Kidney epithelial cell (primary cell): ENCODE measurements at places on chromosomes 7 and 10. TPM values are rescaled to one million over a fixed set of nuclear protein-coding genes. Genes with fewer than 3 reads are reported as not detected.
A peak's percentile ranks its signal among the peaks of the same experiment; 100 is the strongest.

Gene ATOH7
- not detected in 2 replicates for total RNA-seq

Gene C7orf57
- 0.34 TPM in 1 of 2 replicates, not detected in the other for total RNA-seq

Gene STEAP4
- total RNA-seq: 1.7 and 2.3 TPM in 2 replicates

Gene HHEX
- 1.6 and 1.8 TPM in 2 replicates for total RNA-seq

Gene TRIM56
- 15.8 and 16.7 TPM in 2 replicates for total RNA-seq

Gene STEAP1
- total RNA-seq: 5.7 and 6.9 TPM in 2 replicates

Gene SEC24C
- 61.0 and 70.9 TPM in 2 replicates for total RNA-seq

DNA sequence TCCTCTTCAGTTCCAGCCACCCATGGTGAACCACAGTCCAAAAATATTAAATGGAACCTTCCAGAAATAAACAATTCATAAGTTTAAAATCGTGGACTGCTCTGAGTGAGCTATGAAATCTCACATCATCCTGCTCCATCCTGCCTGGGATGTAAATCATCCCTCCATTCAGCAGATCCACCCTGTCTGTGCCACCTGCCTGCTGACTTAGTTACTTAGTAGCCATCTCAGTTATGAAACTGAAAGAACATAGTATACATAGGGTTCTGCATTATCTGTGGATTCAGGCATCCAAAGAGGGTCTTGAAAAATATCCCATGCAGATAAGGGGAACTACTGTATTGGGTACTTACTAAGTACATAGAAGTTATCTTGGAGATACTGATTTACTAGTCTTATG lies 89.0 kb downstream of the ST8SIA6 start:
- DNase-seq: no peak

- no peak for DNase-seq
Observed at GRCh38 chr10:126233182-126234148, 154.8 kb downstream of the ADAM12 start.

GRCh38 chr7:90455163-90456030 lies 14.0 kb upstream of the PTTG1IP2 start:
- peak; percentile 9 for DNase-seq

DNA sequence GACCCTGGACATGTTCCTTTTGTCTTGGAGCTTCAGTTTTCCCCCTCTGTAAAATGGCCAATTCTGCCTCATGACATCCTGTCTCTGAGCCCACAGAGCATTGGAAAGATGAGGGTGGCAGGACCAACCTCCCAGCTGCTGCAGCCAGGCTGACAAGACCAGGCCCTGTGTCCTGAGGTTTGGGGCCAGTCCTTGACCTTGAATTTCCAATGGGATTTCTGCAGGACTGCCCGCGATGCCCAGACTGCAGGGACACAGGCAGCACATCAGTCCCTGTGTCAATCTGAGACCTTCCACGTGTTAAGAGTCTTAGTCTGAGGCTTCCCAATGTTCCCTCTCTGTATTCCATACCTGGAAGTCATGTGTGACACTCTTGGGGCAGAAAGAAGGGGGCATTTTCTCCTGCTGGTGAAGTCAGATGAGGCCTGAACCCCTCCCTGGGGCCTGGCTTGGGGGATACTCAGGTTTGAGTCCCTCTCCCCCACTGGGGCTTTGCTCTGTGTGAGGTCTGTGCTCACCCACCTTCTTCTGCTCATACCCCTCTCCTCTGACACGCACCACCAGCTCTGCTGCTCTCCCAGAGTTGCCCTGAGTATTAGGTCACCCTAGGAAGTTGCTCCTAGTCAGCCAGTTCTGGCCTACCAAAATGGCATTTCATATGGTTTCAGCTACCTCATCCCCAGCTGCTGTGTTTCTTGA lies 79.2 kb downstream of the ADCY1 start:
- no peak for DNase-seq

- no peak for DNase-seq
Observed at GRCh38 chr10:79097021-79097872, 28.5 kb downstream of the ZMIZ1 start.

DNA sequence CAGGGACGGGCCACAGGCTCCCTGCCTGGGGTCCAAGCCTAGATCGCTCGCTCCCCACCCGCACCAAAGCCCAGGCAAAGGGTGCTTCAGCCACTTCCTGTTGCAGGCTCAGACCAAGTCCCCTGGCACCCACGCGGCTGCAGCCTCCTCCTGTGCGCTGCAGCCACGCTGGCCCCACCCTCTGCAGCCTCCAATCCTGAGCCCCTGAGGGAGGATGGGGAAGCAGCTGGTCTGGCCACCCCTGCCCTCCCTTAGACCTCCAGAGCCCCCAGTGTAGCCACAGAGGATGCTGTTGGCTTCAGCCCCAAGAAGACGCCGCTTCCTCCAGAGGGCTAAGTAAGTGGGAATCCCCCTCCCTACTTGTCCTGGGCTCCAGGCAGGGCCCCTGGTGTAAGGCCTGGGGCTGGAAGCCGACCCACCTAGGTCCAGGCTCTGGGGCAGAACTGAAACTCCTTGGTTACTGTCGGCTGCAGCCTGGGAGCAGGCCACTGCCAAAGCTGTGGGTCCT lies 9.4 kb downstream of the LIMK1 start:
- no peak for DNase-seq

GRCh38 chr10:1360558-1361164 lies 304.5 kb downstream of the WDR37 start:
- no peak for DNase-seq

- DNase-seq: no peak
Observed at GRCh38 chr10:17009212-17009700, 120.4 kb downstream of the CUBN start.

- no peak for DNase-seq
Observed at GRCh38 chr10:32906595-32906994, 51.4 kb downstream of the ITGB1 start.

DNA sequence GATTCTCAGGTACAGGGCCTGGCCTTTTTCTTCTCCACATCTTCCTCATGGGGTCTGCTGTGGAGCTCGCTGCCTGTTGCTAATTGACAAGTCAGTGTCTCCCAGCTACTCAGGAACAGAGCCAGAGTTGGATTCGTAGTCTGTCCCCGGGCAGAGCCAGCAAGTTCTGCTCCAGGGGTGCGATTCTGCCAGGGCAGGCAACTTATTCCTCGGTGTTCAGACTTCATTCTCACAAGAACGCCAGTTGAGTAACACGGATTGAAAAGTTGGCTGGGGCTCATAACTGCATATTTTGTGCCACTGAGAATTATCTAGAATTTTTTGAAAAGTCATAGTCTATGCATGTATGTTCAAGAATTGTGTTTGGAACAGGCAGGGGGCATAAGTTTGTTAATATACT lies 336.7 kb upstream of the NPVF start:
- DNase-seq: no peak

DNA sequence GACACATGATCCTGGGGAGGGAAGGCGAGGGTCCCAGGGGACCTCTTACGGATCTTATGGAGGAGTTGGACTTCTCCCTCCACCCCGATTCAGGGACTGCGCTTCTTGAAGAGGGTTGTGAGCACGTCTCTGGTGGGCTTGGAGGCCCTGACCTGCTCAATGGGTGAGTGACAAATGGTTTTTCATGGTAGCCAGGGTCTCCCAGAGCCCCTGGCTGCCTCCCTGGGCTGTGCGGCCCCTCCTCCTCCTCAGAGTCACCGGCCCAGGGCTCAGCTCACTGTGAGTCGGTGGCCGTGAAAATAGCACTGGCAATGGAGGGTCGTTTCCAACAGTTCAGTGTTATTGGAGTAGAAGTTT lies 26.6 kb downstream of the INPP5A start:
- no peak for DNase-seq

- no peak for DNase-seq
Observed at GRCh38 chr7:7178081-7178480, 4.3 kb upstream of the C1GALT1 start.

- no peak for DNase-seq
Observed at GRCh38 chr10:100238429-100238828, 9.0 kb upstream of the CHUK start.

- no peak for DNase-seq
Observed at GRCh38 chr10:93670372-93670771, 32.0 kb downstream of the FRA10AC1 start.

- DNase-seq: no peak
Observed at GRCh38 chr10:95454940-95455339, 106.2 kb downstream of the SORBS1 start.

DNA sequence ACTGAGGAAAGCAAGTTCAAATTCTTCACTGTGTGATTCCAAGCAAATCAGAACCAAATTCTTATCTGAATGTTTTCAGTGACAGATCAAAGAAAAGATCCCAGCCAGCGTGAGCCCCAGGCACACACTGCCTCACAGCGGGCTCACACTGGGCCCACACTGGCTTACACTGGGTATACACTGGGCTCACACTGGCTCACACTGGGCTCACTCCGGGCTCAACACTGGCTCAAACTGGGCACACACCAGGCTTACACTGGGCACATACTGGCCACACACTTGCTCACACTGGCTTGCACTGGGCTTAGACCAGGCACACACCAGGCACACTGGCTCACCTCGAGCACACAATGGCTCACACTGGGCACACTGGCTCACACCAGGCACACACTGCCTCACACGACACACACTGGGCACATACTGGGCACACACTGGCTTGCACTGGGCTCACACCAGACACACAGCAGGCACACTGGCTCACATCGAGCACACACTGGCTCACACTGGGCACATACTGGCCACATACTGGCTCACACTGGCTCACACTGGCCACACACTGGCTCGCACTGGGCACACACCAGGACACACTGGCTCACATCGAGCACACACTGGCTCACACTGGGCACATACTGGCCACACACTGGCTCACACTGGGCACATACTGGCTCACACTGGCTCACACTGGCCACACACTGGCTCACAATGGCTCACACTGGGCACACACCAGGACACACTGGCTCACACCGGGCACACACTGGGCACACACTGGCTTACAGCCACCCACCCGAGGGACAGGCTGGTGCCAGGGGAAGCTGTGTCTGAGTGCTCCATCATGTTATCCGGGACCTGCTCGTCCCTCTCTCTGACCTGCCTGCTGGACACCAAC lies 156.3 kb downstream of the PTPRN2 start:
- DNase-seq: no peak

DNA sequence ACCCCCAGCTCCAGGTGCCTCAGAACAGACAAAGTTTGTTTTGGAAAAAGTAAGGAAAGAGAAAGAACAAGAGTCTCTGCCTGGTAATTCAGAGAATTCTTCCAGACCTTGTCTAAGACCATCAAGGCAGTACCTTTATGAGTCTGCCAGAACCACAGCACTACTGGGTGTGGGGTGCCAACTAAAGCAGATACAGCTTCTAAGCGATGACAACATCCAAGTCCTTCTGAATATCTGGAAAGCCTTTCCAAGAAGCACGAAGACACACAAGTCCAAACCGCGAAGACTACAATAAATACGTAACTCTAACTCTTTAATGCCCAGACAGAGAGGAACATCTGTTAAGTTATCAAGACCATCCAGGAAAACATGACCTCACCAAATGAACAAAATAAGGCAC lies 94.3 kb downstream of the SIRT1 start:
- DNase-seq: no peak

GRCh38 chr10:5977471-5978229 lies at the start of gene IL15RA:
IL15RA (minus strand) TSS chr10:5977543; CDS start chr10:5977492, 51 bp downstream.
- no peak for DNase-seq

DNA sequence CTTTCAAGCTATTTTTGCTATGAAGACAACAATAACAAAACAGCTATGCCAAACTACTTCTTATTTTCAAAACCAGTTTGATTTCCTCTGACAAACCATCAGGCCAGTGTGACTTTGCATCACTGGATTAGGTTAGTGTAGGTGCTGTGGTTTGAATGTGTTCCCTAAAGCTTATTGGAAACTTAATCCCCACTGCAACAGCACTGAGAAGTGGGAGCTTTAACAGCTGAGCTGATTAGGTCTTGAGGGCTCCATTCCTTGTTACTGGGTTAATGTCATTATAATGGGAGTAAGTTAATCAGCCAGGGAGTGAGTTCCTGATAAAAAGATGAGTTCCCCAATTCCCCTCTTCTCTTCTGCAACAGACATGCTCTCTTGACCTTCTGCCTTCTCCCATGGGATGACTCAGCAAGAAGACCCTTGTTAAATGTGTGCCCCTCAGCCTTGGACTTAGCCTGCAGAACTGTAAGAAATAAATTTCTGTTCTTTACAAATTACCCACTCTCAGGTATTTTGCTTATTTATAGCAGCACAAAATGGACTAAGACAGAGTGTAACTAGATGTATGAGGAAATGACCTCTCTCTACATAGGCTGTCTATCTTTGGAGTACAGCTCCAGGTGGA lies 186.8 kb downstream of the CTTNBP2 start:
- DNase-seq: no peak

DNA sequence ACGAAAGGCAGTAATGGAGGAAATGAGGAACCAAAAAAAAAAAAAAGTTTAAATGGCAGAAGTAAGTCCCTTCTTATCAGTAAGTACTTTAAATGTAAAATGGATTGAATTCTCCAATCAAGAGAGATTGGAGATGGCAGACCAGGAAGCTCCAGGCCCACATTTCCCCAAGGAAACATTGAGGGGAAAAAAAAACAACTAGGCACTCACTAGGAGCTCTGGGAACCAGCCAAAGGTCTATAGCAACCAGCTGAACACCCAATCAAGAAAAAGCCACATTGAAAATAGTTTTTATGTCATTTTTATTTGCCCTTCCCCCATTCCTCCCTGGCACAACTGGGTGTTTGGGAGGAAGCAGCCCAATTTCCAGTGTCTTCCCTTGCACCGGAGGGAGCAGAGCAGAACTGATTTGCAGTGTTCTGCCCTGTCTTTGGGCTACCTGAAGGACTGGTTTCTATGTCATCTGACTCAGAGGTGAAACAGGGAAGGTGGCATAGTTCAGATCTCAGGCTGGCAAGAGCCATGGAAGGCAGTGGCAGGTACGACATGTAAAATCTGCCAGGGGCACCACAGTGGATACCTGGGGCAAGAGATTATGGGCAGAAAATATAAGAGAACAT lies 121.9 kb downstream of the SMURF1 start:
- DNase-seq: no peak

GRCh38 chr7:119903085-119903484 lies 369.9 kb upstream of the KCND2 start:
- no peak for DNase-seq

GRCh38 chr10:97490592-97490991 lies 7.6 kb downstream of the MMS19 start:
- no peak for DNase-seq
